ENCODE measurements at places on chromosomes 12 and 14.

DNA sequence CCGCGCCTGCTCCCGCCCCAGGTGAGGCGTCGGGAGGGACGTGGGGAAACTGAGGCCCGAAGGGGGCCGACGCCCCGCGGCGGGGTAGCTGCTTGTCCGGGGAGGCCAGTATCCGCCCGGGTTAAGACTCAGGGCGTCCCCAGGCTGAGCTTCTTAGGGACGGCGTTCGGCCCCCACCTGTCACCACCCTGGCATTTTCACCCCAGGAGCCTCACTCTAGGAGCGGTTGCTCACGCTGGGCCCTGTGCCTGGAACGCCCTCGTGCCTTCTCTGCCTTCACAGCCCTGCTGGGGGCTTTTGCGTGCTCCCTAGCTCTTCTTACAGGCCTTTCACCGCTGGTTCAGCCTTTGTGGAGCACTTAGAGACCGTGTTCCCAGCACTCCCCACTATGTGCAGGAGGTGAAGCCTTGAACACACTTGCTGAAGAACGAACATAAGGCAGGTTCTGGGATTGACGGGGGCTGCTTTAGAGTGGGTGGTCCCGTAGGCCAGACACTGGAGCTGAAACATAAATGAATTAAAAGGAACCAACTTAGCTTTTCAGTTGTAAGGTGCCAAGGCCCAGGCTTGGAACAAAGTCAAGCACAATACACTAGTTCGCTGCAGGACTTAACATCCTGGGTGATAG is 601 bp downstream of the ZNF839 start:
- no peak for DNase-seq

- no peak for DNase-seq
These were observed 1.4 kb downstream of the NR4A1 start for GRCh38 chr12:52052468-52053186.

- no peak for DNase-seq
These were observed 30.4 kb upstream of the TRAF3 start for GRCh38 chr14:102746634-102747438.

DNA sequence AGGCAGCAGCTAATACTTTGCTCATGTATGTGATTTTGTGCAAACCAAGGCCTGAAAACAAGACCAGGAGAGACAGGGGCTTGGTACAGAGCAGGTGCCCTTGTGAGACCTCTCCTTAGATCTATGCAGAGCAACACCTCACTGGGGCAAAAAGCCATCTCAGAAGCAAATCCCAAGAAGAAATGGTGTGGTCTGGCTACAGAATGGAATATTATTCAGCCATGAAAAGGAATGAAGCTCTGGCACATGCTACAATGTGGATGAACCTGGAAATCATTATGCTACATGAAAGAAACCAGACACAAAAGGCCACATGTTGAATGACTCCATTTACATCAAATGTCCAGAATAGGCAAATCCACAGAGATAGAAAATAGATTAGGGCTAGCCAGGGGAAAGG is 61.6 kb downstream of the KDM2B start:
- DNase-seq = no peak

DNA sequence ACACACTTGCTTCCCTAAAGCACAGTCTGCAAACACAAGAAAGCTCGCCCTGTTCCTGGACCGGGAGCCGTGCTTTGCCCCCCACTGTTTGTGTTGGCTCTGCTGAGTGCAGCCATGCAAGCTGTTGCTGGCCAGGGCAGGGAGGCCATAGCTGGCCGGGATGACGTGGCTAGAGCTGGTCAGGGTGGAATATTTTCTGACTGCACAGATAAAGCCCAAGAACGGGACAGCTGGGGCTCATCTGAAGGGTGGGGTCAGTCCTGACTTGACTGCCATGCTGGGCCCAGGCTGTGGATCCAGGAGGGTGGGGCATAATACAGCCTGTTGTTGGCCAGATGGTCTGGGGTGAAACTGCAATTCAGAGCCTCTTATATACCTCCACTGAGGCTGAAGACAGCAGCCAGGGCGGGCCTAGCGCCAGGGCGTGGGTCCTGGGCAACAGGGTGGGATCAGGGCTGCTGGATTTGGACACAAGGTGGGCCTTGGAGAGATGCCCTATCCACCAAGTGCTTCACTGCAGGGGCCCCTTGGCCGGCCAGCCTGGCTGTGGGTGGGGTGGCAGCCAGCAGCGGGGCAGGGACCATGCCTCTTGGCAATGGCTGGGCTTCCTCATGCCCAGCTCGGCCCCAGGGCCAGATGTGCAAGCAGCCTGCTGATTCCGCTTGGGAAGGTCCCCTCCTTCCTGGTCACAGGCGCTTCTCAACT is 14.8 kb downstream of the KMT5A start:
- DNase-seq = no peak

DNA sequence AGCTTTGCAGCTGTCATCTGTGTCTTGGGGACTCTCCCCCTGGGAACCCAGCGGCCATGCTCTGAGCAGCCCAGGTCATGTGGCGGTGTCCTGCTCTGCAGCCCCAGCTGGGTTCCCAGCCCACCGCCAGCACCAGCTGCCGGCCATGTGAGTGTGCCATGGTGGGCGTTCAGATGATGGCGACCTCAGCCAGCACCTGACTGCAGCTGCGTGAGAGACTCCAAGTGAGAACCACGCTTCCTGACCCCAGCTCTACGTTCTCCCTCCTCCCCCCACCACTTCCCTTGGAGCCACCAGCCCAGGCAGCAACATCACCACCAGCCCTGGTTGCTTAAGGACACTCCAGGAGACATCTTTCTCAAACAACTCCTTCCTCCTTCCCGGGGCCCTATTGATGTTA is 68.8 kb downstream of the SLC24A4 start:
- no peak for DNase-seq

- DNase-seq = no peak
These were observed 117.5 kb downstream of the DAAM1 start for GRCh38 chr14:59305836-59306555.

DNA sequence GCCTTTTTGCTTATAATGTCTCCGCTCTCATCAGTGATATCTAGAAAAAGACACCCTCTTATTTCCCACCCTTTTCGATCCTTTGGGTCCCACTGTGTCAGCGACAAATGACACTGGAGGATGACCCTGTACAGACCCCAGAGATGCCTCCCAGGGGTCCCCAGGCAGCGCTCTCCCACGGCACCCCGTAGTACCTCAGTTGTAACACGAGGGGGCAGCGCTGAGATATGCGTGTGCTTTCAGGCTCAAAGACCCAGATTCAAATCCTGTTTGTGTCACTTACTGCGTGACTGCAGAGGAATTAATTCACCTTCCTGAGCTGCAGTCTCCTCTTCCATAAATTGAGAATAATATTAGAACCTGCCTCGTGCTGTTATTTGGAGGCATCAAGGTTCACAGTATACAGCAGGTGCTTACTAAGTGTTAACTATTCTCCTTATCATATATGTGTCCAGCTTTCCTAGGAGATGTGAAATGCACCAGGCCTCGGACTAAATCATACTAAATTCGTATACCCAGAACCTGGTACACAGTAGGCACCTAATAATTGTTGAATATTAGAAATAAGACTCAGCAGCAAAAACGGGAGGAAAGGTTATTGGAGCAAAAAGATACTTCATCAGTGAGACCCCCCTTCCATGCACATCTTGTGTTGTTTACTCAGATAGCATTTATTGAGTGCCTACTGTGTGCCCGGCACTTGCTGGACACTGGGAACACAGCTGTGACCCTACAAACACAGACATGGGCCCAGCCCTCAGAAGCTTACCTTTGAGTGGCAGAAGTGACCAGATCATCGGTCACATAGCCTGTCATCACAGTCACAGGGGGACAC is 99.9 kb downstream of the PHETA1 start:
- no peak for DNase-seq

DNA sequence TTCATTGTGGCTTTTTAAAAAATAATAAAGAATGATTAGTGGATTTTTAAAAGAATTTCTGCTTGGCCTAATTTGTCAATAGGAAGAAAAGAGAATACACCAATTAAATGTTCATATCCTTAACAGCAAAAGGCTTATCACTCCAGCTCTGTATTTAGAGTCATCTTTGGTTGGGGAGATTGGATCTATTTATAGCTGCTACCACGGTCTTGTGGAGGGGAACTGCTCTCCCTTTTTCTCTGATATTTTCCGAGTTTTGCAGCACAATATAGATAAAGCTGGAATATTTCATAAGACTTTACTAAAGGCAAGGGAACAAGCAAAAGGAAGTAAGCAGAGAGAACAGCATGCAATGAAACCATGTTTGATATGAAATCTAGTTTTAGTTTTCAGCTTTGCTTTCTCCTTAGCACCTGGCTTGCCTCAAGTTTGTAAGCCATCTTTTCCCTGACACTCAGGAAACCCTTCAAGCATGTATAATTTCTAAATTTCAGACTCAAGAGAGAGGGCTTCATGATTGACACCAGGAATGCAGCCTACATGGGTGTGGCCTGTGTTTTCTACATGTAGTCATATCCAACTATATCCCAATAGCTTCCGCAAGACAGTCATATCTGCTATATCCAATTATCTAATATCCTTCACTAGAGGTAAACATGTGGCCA is 35.2 kb downstream of the BRMS1L start:
- DNase-seq = no peak

GRCh38 chr14:93970585-93970964 is 5.8 kb downstream of the ASB2 start:
- DNase-seq = peak; percentile 73
